ENCODE measurements at places on chromosomes 12 and 14. TPM values are rescaled to one million over a fixed set of nuclear protein-coding genes. Genes with fewer than 3 reads are reported as not detected.

CAPS2 gene
- 2.7 TPM for polyA plus RNA-seq

GLT8D2 gene
- 40.1 TPM for polyA plus RNA-seq

ASPG gene
- 2.1 TPM for polyA plus RNA-seq

ATXN7L3B gene
- polyA plus RNA-seq, result 44.9 TPM

OR4Q2 gene
- polyA plus RNA-seq, result not detected

IKZF4 gene
- polyA plus RNA-seq, result 11.9 TPM

GALNT6 gene
- 0.57 TPM for polyA plus RNA-seq

DNA sequence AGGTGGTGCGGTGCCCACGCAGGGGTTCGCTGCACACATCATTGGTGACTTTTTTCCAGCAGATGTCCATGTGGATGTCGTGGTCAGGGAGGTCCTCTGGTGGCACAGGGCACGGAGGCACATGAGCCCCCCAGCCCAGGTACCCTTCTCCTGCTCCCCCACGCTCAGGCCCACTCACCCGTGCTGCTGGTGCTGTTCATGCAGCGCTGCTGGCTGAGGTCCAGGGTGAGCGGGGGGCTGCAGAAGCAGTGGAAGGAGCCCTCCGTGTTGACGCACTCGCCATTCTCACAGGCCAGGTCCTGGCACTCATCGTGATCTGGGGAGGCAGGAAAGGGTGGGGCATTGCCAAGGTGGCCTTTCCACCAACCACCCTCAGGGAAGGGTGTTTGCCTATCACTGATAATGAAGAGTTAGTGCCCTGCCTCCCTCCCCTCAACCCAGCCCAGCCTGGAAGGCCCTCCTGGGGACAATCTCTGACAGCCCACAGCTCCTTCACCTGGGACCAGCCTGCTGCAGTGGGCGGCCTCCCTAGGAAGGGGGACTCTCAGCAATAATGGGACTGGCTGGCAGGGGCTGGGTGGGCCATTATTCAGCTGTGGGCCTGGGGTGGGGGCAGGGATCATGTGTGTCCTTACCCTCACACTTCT lies 9.8 kb downstream of the ISCA2 start:
- DNase-seq, result no peak

DNA sequence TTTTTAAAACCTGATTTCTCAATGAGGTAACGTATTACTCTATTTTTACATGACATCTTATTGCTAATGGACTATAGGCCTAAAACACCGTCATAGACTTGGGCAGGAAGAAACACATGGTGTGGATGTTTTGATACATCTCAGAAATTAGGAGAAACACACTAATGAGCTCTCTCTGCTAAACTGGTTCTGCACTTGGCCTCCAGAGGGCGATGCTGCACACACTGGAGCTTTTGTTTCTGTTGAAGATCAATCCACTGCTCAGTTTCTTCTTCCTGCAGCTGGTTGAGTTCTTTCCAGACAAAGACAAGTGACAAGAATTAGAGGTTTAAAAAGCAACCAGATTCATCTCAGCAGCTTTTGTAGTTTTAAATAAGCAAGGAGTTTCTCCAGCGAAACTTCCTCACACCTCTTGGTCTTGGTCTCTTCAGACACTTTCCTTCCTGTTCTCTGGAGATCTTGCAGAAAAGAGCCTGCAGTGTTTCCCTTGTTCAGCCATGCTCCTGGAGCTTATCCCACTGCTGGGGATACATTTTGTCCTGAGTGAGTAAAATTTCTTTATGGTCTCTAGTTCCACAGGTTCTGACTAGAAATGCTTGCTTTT lies 178.5 kb upstream of the OR4E1 start:
- DNase-seq, result peak; percentile 1

DNA sequence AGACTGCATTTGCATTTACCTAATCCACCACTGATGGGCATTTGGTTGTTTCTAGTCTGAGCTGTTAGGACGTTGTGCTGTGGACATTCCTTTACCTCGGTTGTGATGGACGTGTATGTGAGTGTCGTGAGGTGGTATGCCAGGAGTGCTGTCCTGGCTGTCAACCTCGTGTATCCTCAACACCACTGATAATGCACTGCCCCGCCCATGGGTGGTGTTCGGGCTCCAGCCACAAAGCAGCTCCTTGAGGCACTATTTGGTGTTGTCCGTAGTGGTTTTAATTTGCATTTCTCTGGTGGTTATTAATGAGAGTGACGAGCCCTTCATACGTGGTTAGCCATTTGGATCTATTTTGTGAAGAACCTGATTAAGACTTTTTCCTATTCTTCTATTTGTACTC lies 87.6 kb downstream of the PPP2R5C start:
- no peak for DNase-seq

DNA sequence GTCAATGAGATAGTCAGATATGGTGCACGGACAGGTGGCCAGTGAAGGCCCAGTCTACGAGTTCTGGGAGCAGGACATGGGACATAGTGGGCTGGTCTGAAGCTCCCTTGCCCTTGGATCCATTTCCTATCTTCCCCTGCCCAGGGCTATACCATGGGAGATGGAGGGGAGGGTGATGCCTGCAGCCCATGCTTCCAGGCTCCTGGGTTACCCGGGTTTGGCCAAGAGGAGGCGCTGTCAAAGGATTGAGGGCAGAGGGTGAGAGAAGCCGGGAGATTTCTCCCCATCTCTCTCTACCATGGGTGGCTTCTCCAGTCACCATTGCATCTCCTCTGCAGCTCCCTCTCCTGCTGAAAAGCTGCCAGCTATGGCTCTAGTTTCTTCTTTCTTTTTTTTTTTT lies 52.8 kb upstream of the LHX5 start:
- DNase-seq, result no peak

GRCh38 chr12:85588221-85588620 lies 248.0 kb downstream of the RASSF9 start:
- DNase-seq, result no peak

DNA sequence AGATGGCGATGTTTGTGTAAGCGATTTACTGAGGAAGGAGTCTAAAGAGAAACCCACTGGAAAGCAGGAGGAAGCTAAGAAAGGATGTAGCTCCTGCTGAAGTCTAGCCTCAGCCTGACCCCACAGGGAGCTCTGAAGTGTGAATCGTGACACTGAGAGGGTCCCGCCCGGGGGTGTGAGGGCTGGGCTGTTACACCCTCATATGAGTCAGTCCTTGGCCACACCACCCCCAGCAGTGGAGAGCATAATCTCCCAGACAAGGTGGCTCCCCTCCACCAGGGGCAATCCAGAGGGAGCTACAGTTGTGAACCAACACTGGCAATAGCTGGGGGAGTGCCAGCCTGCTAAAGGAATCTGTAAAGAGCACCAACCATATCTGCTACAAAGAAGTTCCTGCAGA lies 31.5 kb downstream of the SVOP start:
- no peak for DNase-seq

DNA sequence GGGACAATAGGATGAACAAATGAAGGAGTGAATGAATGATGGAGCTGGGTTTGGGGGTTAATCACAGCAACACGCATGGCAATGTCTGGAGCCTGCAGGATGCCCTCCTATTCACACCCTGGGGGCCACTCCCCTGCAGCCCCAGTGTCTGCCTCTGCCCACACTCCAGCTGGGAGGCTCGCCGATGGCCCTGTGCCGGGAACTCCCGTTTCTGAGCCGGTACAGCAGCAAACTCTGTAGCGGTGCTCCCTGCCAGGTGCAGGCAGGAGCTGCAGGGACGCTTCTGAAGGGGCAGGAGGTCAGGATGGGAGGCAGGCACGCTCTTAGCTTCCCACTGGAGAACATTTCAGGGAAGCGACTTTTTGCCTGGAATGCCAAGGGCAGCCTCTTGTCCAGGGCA lies 55.4 kb upstream of the NCOR2 start:
- no peak for DNase-seq

DNA sequence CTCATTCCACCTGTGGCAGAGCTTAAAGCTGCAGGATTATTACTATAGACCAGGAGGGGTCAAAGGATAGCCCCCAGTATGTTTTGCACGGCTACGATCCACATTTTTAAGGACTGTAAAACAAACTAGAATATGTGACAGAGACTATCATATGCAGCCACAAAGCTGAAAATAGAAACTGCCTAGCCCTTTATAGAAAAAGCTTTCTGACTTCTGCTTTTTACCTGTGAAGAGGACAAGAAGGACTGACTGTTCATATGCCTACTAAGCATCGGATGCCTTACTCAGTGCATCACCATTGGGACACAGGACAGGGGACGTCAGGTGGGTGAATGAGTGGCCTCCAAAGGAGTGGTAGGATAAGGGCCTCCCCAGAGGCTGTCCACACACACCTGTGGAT lies 29.8 kb downstream of the SPTB start:
- no peak for DNase-seq

- DNase-seq, result no peak
Observed at GRCh38 chr14:47194055-47194454, 481.4 kb downstream of the MDGA2 start.

- DNase-seq, result no peak
Observed at GRCh38 chr14:104697317-104697703, 7.9 kb downstream of the INF2 start.

DNA sequence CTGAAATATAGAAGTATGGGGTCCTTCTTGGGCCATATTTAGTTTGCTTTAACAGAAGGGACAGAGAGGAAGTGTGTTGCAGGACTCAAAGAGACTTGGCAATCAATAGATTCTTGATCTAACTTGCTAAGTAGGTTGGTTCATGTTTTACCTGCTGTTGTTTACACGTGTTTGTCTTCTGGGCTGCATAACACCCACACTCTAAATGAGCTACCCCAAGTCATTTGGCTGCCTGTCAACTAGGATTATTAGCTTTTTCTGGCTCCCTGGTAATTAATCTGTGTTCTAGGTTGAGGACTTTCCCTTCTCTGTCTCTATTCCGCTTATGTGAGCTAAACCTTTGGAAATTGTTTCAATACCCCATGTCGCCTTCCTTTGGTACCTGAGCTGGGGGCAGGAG lies 10.1 kb upstream of the TBPL2 start:
- no peak for DNase-seq

- no peak for DNase-seq
Observed at GRCh38 chr12:32159925-32160324, 53.3 kb downstream of the BICD1 start.

DNA sequence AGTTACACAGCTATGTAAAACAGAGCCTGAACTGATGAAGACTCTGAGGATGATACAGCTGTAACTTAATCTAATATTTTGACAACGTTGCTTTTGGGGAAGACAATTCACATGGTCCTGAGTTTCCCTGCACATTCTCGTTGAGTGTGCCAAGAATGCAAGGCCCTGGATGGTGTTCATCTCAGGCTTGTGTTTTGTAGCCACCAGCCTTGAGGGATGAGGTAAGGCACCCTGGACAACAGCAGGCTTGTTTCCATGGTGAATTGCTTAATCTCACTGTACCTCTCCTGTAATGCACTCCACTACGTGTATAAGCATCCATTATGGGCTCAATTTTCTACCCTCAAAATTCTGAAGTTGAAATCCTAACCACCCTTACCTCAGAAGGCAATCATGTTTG lies 2.1 kb downstream of the CATSPERB start:
- no peak for DNase-seq

DNA sequence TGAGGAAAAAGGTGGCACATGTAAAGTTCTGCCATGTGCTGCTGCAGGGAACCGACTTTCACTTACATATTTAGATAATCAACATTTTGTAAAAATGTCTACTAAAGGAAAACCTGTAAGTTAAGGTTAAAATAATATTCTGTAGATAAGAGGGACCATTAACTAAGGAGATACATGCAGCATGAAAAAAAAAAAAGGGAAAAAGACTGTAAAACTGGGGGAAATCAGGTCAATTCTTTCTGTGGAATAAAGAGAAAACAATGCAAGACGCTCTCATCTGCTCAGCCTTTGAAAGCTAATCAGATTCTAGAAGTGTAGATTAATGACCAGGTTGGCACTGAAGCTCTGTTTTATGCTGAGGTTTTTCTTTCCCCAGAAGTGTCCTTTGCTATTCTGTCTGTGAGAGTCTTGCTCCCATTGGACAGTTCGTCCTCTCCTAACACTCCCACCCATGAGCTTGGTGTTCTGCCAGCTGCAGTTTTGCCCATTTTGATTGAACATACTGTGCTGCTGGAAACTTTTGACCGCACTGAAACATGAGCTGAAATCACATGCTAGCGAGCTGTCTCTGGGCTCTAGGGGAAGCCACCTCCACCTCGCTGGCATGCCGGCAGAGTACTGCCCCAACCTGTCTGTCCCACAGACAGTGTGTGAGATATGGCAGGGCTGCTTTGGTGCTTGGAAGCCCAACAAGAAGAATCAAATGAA lies 39.7 kb downstream of the PPTC7 start:
- DNase-seq, result peak; percentile 62

DNA sequence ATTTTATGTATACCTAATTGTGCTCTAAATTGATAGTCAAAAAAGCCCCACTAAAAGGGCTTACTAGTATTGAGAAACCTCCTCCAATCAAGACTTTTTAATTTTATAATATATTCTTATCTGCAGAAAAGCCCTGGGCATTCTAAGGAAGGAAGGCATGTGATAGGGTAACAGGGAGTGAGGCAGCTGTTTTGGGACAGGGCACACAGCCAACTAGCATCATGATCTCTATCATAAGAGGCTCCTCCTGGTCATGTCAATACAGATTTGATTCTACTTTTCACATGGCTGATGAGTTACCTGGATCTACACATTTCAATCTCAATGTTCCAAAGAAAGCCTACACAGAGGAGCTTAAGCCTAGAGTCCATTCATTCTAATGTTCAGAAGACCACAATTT lies 9.1 kb downstream of the ADAM20 start:
- DNase-seq, result no peak

- DNase-seq, result no peak
Observed at GRCh38 chr14:99937475-99938244, 127.6 kb upstream of the EVL start.

DNA sequence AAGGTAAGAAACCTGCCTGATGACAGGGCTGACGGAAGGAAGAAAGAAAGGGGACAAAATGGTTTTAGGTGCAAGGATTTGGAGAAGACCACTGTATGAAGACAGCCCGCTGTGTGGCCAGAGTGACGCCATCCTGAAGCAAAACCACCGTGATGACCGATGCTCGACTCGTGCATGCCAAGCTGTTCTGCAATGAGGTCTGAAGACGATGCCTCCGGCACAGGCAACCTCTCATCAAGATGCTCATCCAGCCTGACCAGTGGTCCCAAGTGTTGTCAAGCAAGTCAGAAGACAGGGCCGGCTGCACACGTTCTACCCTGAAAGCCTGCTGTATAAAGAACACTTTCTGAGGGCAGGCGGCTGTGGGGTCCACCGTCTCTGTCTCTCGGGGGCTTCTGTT lies 34.8 kb downstream of the STX2 start:
- no peak for DNase-seq

DNA sequence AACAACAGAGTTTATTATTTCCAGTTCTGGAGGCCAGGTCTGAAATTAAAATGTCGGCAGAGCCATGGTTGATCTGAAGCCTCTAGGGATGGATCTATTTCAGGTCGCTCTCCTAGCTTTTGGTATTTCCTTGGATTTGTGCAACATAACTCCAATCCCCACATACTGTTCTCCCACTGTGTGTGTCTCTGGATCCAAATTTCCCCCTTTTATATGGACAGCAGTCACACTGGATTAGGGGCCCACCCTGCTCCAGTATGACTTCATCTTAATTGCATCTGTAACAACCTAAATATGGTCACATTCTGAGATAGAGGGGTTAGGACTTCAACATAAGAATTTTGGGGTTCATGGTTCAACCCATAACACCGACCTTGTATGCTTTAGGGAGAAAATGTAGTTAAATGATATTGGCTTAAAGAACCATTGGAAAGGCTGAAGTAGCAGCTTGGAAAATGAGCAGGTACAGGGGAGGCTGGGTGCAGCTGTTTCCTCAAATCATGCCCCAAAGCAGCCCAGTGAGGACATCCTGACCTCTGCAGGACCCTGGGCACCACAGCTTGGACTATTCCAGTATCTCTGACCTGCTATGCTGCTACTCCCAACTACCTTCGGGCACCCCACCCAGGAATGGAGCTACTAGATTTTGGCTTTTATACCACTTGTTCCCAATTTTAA lies 13.9 kb upstream of the MDM2 start:
- DNase-seq, result no peak

- DNase-seq, result no peak
Observed at GRCh38 chr12:43937947-43938346, 102.1 kb downstream of the TMEM117 start.
